ENCODE measurements at places on chromosomes 5 and 9. TPM values are rescaled to one million over a fixed set of nuclear protein-coding genes. Genes with fewer than 3 reads are reported as not detected.

GRCh38 chr5:81767938-81768337 is 17.0 kb upstream of the SSBP2 start:
- H3K4me1 ChIP-seq, result peaks cover 25% of the 10 kb centered on the region
- H3K27ac ChIP-seq, result peak overlapping the region; percentile 46
- no peak overlapping the region for H3K4me3 ChIP-seq

DNA sequence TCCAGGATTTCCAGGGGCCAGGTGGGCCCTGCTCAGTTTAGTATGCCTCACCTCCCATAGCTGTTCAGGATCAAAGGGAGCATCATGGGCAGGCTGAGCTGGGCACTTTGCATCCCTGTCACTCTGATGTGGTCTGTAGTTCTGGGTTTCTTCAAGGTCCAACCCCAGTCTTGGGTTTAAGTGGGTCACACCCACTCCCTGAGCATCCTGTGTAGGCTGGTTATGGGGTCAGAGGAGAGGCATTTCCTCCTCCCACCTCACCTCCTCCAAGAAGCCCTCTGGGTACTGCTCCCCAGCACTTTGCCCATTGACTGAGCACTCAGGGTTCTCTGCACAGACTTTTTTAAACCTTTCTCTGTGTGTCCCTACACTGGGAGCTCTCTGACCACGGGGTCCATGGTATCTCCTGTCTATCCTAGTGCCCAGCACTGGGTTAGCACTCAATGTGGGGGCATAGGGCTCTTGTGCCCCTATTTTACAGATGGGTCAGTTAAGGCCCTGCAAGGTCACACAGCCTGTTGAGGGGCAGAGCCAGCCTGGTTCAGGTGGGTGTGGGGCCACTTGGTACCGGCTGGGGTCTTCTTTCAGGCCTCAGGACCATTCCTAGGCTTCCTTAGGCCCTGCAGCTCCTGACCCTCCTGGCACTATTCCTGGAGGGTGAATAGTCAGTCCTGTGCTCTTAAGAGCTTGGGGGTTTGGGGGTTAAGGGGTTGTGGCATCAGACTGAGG is 19.0 kb downstream of the CXXC5 start:
- H3K36me3 ChIP-seq, result peaks cover 1% of the 10 kb centered on the region
- peaks cover 92% of the 10 kb centered on the region for H3K4me1 ChIP-seq
- peak overlapping the region; percentile 75 for H3K27ac ChIP-seq
- no peak overlapping the region for H3K4me3 ChIP-seq

- no peaks in the 10 kb centered on the region for H3K4me1 ChIP-seq
- DNase-seq, result no peak
- no peak overlapping the region for H3K27ac ChIP-seq
- no peak overlapping the region for H3K4me3 ChIP-seq
- H3K36me3 ChIP-seq, result no peaks in the 10 kb centered on the region
Observed at GRCh38 chr5:116424951-116425350, 149.7 kb downstream of the SEMA6A start.

GRCh38 chr9:135551031-135551430 is 5.1 kb downstream of the OBP2A start:
- no peak for DNase-seq
- H3K4me1 ChIP-seq, result no peaks in the 10 kb centered on the region
- no peak overlapping the region for H3K27ac ChIP-seq
- H3K36me3 ChIP-seq, result no peaks in the 10 kb centered on the region
- no peak overlapping the region for H3K4me3 ChIP-seq
- H3K27me3 ChIP-seq, result peaks cover 8% of the 10 kb centered on the region

- peaks cover 31% of the 10 kb centered on the region for H3K4me1 ChIP-seq
- H3K4me3 ChIP-seq, result no peak overlapping the region
- no peak overlapping the region for H3K27ac ChIP-seq
Observed at GRCh38 chr9:16593746-16594145, 276.7 kb downstream of the BNC2 start.

GRCh38 chr9:76166526-76166925 is 227.7 kb downstream of the RFK start:
- no peaks in the 10 kb centered on the region for H3K27me3 ChIP-seq
- peaks cover 8% of the 10 kb centered on the region for H3K36me3 ChIP-seq
- H3K27ac ChIP-seq, result no peak overlapping the region
- no peak for DNase-seq
- H3K4me1 ChIP-seq, result peaks cover 23% of the 10 kb centered on the region

GRCh38 chr9:4489562-4489918 is 728 bp upstream of the SLC1A1 start:
- peaks cover 22% of the 10 kb centered on the region for H3K4me1 ChIP-seq
- H3K4me3 ChIP-seq, result peak overlapping the region; percentile 93
- no peaks in the 10 kb centered on the region for H3K36me3 ChIP-seq
- DNase-seq, result no peak

DNA sequence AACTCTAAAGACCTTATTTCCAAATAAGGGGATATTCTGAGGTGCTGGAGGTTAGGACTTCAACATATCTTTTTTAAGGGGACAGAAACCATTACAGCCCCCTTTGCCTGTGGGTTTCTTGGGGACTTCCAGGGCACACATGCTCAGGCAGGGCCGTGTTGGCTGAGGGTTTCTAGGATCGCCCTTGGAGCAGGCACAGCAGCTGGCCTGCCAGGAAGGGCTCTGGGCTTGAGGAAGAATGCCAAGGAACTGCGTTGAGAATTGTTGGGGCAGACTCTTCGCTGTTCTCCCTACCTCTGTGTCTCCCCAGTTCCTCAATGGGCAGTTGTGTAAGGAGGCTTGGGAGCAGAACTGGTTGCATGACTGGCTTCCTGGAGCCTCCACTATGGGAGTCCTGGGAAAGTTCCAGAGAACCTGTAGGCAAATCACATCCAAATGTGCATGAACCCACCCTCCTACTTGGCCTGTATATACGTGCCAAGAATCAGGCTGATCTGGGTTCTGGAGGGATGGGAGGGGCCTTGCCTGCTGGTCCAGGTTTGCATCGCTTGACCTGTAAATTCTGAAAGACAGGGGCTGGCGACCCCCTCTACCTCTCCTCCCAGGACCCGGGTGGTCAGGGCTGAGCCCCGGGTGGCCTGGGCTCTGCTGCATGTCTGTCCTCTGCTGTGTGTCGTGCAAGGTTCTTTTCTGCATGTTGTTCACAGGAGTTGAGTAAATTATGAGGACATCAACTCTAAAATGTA is 65.5 kb downstream of the HSPA4 start:
- no peaks in the 10 kb centered on the region for H3K27me3 ChIP-seq
- H3K27ac ChIP-seq, result no peak overlapping the region
- no peak for DNase-seq
- H3K36me3 ChIP-seq, result no peaks in the 10 kb centered on the region

DNA sequence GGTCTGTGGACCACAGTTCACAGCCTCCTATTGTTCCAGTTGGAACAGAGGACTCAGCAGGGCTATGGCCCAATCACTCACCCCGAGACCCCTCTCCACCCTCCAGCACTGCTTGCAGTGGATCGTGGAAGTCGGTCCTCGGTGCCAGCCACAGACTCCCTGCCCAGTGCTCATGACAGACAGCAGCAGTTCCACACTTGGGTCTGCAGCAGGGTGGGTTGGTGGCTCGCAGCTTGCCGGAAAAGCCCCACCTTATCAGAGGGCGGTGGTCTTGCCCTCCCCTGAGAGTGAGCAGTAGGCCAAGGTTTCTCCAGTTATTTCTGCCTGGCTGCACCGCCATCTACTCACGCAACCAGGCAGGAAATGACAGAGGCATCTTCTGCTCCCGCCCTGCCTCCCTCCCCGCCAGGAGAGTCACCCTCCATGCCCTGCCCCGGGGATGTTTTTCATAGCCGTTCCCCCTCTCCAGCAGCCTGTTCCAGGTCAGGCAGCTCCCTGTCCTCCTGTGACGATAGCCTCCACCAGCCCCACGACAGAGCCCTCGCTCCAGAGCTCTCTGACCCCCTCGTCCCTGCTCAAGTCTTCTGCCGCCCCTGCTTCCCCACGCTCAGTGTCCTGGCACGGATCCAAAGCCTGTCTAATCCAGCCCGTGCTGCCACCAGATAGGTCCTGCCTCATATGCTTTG is 34.5 kb downstream of the UNC5A start:
- peak overlapping the region; percentile 57 for H3K27ac ChIP-seq
- no peak for DNase-seq
- H3K4me1 ChIP-seq, result peaks cover 4% of the 10 kb centered on the region

The ABO gene
- not detected for total RNA-seq

The DDX4 gene
- total RNA-seq, result not detected

The RUFY1 gene
- 34.4 TPM for total RNA-seq

The ANKDD1B gene
- total RNA-seq, result 0.72 TPM

The PCDHA1 gene
- not detected for total RNA-seq

The SCAMP1 gene
- total RNA-seq, result 51.8 TPM

The KIF4B gene
- not detected for total RNA-seq
